Activated naive CD8-positive, alpha-beta T cell treated with anti-CD3 and anti-CD28 coated beads, Interleukin-2, amount 50 U/mL, for 16 hours (primary cell): ENCODE measurements at places on chromosomes 6 and 20.

GRCh38 chr6:149421132-149421531, 21.1 kb downstream of the SUMO4 start:
- DNase-seq: no peak

DNA sequence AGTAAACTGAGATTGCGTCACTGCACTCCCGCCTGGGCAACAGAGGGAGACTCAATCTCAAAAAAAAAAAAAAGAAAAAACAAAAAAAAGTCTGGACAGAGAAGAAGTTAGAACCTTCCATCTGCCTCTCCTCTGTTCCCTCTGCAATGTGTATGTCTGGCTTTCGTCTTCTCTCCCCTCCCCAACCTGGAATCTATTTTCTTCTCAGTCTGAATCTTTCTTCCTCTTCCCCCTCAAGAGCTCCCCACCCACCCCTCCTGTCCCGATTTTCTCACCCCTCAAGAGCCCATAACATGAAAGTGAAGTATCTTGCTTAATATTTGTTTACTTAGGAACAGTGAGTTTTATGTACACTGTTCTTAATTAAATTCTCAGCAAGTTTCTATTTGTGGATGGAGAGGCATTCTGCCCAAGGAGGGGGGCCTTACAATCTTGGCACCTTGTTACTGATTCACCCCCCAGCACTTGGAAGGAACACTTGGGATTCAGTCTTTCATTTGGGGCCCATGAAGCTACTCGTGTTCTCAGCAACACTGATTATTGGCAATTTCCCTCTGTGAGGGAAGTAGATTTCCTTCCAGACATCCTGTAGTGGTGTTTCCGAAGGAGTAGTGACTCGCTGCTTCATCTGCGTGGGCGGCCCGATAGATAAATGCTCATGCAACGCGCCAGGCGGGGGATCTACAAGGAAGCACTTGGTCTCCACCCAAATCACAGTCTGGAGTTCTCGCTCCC, 69.3 kb upstream of the SRSF6 start:
- DNase-seq: no peak

GRCh38 chr20:39668038-39668437, 705.9 kb downstream of the DHX35 start:
- no peak for DNase-seq

DNA sequence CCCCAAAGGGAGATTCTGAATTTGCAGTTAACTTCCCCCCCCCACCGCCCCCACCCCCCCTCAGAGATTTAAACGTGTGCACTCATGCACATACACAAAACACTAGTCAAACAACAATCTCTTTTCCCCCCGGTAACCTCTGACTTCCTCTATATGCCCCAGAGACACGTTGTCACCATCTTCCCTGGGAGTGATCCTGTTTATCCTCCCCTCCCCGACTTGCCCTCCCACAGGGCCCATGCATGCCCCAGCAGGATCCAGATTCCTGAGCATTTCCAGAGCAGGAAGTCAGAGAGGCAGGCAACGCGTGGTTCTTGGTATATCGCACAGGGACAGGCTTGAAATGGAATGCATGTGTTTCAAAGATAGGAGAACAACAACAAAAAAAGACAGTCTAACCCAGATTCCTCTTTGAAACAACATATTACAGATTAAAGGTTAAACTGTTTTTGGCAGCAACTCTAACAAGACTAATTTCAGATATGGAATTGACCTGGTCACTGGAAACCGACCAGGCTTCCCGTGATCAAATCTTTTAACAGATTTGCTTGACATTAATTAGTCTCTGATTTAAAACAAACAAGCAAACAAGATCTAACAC, 1.3 kb downstream of the BLCAP start:
- DNase-seq: no peak

DNA sequence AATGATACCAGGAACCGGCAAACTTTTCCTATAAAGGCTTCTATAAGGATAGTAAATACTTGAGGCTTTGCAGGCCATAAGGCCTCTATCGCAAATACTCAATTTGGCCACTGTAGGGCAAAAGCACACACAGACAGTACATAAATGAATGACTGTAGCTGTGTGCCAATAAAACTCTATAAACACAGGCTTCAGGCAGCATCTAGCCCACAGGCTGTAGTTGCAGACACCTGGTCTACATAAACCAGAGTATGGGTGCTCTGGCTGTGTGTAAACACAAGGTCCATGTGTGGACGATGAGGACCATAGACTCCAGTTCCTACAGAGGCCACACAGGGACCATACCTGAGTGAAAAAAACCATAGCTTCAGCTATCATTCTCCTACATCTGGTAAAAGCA, 52.2 kb downstream of the ZMYND8 start:
- DNase-seq: no peak

GRCh38 chr6:170102038-170102437, 188.8 kb downstream of the DLL1 start:
- DNase-seq: no peak

DNA sequence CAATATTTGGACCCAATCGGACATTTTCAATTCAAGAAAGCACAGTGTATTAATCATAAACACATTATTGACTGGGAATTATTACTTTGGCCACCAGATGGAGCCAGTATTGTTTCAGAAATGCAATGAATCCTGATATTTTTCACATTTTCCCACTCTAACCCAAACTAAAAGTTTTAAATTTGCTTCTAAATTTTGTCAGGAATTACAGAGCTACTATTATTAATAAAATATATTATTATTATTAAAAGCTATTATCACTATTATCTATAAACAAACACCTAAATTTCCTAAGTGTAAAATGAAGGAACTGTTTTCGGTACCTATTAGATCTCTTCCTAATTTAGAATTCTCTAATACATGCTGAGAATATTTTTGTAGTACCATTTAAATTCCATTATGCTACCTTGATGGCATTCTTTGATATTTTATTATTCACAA, 245.3 kb downstream of the OGFRL1 start:
- no peak for DNase-seq

DNA sequence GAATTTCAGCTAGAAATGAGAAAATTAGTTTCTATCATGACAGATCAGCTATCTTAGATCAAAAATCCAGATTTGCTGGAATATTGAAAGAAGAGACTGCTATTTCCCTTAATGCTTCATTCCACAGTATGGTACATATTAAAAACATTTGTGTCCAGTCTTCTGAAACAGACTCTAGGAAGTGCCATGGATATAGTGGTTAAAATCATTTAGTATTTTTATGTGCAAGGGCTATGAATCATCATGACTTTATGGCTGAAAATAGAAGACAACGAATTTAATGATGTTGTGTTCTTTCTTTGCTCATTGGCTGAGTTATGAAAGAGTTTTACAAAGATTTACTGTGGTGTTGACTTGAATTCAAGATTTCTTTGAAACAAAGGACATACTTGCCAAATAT, 146.6 kb downstream of the ANKRD60 start:
- DNase-seq: no peak

GRCh38 chr6:56387621-56388414, 140.4 kb upstream of the COL21A1 start:
- DNase-seq: no peak

GRCh38 chr6:24583463-24584381, 62.3 kb downstream of the KIAA0319 start:
- peak; percentile 42 for DNase-seq

- DNase-seq: no peak
Measured at GRCh38 chr20:42886046-42886445, 303.7 kb downstream of the PTPRT start.

- no peak for DNase-seq
Measured at GRCh38 chr6:106084989-106085691, 996 bp upstream of the PRDM1 start.

- no peak for DNase-seq
Measured at GRCh38 chr6:134426623-134427022, 108.7 kb upstream of the SGK1 start.

- no peak for DNase-seq
Measured at GRCh38 chr6:84763003-84763885, 1.2 kb downstream of the TBX18 start.

DNA sequence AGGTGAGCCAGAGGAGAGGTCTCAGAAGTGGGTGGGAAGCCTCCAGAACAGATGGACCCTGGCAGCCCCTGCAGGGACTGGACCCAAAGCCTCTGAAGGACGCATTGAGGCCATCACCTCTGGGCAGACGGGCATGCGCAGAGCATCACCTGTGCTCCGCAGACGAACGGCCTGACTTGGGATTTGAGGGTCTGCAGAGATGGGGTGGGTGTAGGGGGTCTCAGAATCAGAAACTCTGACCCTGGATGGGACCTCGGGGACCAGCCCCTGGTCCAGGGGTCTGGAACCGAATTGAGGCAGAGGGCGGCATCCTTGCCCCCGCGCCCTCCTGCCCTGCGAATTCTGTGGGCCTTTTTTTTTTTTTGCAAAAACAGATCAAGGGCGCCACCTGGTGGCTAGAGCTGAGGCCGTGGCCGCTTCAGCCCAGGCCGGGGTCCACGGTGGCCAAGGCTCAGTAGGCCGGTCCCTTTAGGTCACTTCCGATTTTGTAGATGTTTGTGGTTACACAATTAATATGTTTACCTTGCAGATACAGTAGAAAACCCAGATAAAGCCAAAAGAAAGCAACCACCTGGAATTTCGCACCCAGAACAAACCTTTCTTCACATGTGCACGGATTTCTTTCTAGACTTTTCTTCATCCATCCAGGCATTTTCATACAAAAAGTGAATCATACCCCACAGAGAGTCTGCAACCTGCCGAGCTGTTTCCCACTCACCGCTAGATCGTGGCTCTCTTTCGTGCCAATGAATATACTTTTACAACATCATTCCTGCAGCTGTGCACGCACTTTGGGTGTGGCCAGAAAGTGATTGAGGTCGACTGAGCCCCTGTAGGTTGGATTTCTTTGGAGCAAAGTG, 25.9 kb downstream of the ZBP1 start:
- DNase-seq: peak; percentile 25

DNA sequence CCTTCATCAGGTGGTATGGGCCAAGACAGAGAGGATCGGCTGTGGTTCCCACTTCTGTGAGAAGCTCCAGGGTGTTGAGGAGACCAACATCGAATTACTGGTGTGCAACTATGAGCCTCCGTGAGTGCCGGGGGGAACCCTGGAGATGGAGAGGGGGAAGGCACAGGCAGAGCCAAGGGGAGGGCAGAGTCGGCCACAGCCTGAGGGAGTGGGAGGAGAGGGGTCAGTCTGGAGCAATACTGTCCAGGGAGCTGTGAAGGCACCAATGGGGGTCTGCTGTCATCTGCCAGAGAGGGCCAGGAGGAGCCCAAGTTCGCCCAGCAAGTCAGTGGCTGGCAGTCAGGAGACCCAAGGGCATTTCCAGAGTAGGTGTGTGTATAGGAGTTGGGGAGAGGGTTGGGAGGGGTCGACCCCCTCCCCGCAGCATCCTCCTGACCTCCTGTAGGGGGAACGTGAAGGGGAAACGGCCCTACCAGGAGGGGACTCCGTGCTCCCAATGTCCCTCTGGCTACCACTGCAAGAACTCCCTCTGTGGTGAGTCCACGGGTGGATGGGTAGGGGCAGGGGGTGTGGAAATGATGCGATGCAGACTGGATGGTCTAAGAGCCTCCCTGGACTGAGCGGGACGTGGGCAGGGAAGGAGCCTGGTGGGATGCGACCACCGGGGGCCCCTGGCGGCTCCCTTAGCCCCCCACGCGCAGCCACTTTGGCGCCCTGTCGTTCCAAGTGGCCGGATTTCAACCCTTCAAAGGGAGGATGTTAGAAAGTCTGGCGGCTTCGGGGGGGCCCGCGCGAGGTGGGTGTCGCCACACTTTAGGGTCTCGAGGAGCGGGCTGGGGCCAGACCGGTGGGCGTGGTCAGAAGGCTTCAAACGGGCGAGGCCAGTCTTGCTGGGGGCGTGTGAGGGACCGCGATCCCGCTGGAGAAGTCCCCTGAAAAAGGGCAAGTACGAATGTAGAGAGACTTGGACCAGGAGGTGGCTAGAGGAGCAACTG, 7.2 kb downstream of the PI16 start:
- no peak for DNase-seq

GRCh38 chr6:122153557-122153956, 245.9 kb upstream of the HSF2 start:
- no peak for DNase-seq

DNA sequence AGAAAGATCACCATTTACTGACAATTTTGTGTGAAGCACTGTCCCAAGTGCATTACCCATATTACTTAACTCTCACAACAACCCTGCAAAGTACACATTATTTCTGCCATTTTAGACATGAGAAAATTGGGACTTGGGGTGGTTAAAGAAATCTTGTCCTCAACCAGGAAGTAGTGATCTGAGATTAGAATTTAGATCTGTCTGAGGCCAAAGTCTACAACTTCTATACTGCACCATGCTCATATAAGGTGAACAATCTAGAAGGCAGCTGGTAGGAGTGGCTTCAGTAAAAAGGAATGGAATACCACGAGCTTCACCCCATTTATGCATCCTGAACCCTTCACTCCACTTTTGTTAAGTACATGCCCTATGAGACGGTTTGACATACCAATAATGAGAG, 87.6 kb downstream of the QRSL1 start:
- DNase-seq: no peak

GRCh38 chr20:7980332-7981046, 39.1 kb downstream of the TMX4 start:
- DNase-seq: no peak

DNA sequence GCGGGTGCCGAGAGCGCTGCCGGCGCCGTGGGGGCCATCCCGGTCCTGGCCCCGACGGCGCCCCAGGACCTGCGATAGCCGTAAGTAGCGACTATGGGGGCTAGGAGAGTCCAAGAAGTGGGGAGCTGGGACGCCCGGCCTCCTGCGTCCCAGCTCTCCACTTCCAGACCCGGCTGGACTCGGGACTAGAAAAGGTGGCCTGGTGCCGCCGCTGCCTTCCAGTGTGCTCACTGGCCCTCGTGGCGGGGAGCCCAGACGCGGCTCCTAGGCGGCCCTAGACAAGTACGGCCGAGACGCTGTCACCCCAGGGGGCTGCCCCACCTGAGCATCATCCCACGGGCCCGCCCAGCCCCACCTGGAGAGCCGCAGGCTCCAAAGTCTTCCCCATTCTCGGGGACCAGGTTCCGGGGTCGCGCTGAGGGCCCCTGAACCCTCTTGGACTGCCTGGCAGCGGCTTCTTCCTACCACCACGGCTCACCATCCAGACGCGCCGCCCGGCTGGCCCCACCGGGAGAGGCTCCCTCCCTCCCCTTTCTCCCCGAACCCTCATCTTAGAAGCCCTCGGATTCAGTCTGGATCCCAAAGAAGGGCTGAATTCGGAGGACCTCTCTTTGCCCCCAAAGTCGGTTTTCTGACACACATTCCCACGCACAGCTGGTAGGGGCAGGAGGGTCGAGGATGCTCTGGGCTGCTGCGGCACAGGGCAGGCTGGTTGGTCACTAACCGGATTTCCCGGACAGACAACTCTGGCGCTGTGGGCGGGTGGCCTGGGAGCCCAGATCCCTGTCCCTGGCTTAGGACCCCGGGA, 870 bp upstream of the MDFI start:
- DNase-seq: no peak

GRCh38 chr20:4150070-4150441, 134.7 kb upstream of the RNF24 start:
- DNase-seq: no peak

GRCh38 chr6:139370283-139370998, 4.0 kb downstream of the CITED2 start:
- no peak for DNase-seq
